Hematopoietic multipotent progenitor cell treated with erythropoietin and hydrocortisone succinate and interleukin-3 and kit ligand, for 4 days (in vitro differentiated cells): ENCODE measurements at places on chromosomes 3 and 15.
A peak's percentile ranks its signal among the peaks of the same experiment; 100 is the strongest.

GRCh38 chr3:32882603-32883025 is 64.8 kb downstream of the TRIM71 start:
- no peak for DNase-seq

GRCh38 chr3:154758109-154758868 is 321.8 kb upstream of the MME start:
- peak; percentile 75 for DNase-seq

- no peak for DNase-seq
These were observed 34.5 kb upstream of the SKOR1 start for GRCh38 chr15:67790610-67791319.

DNA sequence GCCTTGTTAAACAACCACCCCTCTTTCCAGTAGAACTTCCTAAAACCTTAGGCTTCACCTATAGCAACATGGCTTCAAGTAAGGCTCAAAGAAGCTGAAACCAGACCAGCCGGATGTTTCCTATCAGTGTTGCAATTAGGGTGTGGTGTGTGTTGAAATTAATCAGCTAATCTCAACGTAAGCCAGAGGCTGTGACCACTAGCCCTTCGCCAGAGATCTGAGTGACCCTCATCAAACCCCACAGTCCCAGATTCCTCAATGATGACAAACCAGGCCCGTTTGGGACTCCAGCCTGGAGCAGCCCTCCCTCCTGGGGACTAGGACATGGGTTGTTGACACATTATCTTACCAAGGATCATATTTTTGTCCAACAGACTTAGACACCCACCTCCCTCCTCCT is 27.3 kb downstream of the CYP11A1 start:
- DNase-seq: peak; percentile 73
